Adrenal gland (tissue), 19 donors: ENCODE measurements at places on chromosomes 1 and 21.

GRCh38 chr1:48552903-48553606 is 81.1 kb upstream of the SPATA6 start:
- DNase-seq: no peak

GRCh38 chr1:24936684-24937083 is 6.6 kb upstream of the RUNX3 start:
- DNase-seq: no peak

DNA sequence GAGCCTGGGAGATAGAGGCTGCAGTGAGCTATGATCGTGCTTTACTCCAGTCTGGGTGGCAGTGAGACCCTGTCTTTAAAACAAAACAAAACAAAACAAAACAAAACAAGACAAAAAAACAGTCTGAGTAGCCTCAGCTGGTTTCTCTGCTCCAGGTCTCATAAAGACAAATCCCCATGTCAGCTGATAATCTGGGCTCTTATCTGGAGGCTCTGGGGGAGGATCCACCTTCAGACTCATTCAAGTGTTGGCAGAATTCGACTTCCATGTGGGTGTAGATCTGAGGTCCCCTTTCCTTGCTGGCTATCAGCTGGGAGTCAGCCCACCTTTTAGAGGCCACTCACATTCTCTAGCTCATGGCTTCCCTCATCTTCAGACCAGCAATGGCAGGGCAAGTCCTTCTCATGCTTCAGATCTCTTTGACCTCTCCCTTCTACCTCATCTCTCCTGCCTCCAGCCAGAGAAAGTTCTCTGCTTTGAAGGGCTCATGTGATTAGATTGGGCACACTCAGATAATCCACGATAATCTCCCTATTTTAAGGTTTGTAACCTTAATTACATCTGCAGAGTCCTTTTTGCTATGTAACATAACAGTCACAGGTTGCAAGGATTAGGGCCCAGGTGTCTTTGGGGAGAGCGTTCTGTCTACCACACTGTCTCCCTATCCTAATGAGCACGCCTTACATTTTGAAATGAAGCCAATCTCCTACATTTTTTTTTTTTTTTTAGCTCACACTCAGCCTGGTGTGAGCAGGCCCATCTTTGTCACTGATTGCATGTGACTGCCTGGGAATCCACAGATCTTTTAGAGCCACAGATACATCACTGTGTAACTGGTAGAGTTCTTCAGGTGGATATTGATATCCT is 7.5 kb upstream of the PYCR2 start:
- no peak for DNase-seq

DNA sequence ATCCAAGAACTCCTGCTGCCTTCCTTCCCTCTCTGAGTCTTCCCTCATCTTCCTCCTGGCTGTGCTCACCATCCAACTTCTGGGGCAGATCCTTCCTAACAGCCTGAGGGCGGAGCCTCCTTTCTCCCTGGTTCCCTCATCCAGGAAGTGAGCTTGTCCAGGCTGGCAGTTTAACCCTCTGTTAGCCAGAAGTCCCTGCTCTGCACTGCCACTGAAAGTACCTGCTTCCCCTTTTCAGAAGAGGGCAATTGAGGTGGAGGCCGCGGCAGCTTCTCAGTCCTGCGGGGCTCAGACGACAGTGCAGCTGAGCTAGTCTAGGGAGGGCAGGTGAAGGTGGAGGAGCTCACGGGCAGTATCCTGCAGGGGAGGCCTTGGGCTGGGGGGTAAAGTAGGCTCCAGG is 149.1 kb downstream of the FCRL5 start:
- no peak for DNase-seq

DNA sequence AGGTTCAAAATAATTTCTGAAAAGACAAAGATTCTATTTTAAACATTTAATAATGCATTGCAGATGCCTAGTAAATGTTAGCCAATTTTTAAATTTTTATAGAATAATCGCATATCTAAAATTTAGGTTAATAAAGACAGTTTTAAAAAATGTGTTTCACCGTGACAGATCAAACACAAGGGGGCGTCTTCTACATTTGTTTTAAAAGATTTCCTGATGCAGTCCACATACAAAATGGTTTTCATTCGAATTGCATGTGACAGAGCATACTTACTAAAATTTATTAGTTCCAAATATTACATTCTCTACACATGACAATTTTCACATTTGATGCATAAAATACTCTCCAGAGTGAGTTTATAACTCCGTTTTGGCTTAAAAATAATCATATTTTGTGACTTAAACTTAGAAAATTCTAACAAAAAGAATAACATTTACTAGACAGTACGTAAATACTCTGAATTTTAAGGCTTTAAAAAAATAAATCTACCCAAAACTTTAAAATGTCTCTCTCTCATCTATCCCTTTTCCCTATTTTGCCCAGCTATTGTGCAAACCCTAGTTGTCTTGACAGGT is 75.5 kb downstream of the ADAMTS1 start:
- no peak for DNase-seq

DNA sequence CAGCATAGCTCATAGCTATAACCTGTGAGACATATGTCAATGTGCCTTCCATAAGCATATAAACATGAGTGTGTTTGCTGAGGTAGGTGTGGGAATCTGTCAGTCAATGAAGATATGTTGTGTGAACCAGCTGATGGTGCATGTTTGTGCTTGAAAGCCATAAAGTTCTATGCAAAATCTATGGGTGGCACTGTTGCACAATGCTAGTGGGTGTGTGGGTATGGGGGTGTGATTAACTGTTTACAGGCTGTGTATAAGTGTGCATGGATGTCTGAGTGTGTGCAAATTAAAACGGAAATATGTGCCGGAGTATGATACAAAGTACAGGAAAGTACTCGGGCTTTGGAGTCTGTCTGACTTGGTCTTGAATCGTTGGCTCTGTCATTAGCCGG is 1.0 kb upstream of the ATP2B4 start:
- no peak for DNase-seq
